ENCODE measurements at places on chromosomes 16 and 17.

GRCh38 chr16:60642956-60643355 lies 1393.3 kb downstream of the CDH8 start:
- peak; percentile 87 for DNase-seq

GRCh38 chr17:44197980-44198720 lies 1.5 kb downstream of the ATXN7L3 start:
- DNase-seq = peak; percentile 77

DNA sequence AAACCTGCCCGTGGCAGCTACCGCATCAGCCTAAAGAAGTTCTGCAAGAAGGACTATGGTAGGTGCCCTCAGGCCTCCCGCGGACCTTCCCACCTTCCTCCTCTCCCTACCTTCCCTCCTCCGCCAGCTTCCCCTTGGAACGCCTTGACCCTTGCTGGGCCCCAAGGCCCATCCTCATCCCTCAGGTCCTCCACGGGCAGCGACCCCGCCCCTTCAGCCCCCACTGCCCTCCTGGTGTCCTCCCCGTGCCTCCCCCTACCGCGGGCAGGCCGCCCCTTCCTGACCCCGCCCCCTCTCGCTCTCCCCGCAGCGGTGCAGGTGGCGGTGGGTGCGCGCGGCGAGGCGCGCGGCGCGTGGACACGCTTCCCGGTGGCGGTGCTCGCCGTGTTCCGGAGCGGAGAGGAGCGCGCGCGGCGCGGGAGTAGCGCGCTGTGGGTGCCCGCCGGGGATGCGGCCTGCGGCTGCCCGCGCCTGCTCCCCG lies 1.4 kb upstream of the TBC1D24 start:
- no peak for DNase-seq

GRCh38 chr17:35094902-35095301 lies 24.8 kb downstream of the RAD51D start:
- peak; percentile 82 for DNase-seq

- no peak for DNase-seq
These were observed 1.7 kb downstream of the PRKAR1A start for GRCh38 chr17:68513932-68514331.

DNA sequence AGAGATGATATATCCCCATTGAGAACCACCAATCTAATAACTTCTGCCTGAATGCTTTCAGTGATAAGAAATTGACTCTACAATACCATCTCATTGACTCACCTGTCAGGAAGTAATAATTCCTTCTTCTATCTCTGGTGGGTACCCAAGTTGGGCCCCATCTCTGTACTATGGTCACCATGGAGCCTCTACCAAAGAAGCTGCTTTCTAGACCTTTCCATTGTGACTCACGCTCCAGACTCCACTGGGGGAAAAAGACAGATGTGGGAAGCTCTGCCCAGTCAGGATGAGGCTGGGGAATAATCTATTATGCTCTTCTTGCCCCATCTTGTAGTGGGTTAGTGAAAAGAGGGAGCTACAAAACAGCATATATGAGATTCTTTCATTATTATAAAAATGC lies 100.4 kb downstream of the COPRS start:
- DNase-seq = peak; percentile 70

DNA sequence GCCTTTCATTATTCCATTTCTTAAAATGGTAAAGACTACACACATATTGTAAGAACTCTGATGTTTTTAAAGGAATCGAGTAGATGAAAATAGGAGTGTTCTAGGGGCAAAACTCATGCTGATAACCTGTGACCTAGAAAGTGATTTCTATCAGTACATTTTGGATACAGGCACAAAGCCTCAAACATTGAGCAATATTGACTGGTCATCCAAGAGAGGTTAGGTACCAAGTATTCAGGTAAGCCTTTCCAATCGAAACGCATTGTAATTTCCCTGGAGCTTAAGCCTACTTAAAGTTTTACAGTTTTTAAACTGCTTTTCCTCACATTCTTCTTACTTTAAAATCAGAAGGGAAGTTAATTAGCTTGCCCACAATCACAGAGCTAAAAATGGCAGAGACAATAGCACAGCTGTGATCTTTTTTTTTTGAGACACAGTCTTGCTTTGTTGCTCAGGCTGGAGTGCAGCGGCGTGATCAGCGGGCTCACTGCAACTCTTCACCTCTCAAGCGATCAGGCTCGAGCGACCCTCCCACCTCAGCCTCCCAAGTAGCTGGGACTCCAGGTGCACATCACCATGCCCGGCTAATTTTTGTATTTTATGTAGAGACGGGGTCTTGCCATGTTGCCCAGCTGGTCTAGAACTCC lies 3.3 kb downstream of the GOT2 start:
- DNase-seq = no peak

DNA sequence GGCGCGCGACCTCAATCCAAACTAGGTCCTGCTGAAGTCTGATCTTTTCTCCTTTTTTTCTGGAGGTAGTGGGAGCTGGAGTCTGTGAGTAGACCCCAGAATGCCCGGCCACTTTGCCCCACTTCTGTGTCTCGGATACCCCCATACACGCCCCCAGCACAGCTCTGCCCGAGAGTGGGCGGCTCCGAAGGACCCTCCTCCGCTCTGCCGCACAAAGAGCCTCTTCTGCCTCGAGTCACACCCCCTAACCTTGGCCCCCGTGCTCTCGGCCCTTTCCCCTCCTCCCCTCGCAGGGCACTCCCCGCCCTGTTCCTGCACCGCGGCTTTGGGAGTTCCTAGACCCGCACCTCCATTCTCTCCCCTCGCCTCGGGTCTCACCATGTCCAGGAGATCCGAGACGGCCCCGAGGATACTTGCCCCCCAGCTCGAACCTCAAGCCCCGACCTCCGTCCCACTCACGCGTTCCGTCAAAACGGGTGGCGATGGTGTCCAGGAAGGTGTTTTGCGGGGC lies 476 bp downstream of the KCNH4 start:
- DNase-seq = no peak

DNA sequence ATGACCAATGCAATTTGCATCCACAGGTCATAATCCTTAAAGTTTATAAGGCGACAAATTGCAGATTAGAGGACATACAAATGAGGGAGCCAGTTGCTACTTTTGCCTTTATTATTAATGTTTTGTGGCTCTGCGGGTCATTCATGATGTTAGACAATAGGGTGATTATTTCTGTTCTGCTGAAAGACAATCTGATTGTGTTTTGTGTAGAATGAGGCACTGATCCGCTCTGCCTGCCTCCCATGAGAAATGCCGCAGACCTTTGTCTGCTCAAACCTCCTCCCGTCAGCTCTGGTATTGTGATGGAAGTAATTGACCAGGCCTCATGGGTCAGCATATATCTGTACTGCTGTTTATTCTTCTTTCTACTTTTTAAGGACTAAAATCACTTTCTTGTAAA lies 224.9 kb downstream of the PRKCA start:
- DNase-seq = no peak

DNA sequence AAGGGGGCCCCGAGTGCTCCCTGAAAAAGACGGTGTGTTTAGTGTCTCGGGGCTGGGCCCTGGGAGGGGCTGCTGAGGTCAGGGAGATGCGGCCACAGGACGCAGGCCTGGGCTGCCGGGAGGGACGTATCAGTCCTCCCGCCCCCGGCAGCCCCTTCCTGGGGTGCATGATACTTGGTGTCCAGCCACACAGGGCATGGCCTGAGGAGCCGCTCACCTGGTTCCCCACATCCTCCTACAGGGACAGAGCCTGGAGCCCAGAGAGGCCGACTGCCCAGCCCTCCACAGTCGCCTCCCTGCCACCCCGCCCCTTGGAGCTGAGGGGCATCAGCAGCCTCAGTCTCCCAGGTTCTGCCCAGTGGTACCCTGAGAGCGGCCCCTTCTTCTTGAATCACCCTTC lies 12.0 kb upstream of the DEF8 start:
- DNase-seq = no peak

DNA sequence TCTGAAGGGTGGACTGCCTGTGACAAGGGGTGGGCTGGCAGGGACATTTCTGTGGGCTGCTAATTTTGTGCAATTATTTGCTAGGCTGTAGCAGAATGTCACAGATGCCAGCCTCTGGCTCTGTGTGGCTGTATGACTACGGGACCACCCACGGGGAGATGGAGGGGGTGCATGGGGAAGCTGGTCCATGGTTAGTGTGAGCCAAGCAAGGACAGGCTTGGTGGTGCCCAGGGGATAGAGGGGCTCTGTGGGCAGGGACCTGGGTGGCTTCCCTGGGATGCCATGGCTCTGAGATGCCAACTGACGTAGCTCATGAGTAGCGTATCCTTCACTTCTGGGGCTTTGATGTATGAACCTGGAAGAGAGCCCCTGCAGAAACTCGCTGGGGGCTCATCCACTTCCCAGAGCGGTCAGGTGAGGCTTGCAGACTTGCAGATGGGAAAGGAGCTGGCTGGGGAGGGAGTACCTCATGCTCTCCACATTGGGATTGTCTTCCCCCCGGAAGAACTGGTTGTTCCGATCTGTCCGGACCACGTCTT lies 87.2 kb downstream of the TBC1D16 start:
- DNase-seq = no peak

DNA sequence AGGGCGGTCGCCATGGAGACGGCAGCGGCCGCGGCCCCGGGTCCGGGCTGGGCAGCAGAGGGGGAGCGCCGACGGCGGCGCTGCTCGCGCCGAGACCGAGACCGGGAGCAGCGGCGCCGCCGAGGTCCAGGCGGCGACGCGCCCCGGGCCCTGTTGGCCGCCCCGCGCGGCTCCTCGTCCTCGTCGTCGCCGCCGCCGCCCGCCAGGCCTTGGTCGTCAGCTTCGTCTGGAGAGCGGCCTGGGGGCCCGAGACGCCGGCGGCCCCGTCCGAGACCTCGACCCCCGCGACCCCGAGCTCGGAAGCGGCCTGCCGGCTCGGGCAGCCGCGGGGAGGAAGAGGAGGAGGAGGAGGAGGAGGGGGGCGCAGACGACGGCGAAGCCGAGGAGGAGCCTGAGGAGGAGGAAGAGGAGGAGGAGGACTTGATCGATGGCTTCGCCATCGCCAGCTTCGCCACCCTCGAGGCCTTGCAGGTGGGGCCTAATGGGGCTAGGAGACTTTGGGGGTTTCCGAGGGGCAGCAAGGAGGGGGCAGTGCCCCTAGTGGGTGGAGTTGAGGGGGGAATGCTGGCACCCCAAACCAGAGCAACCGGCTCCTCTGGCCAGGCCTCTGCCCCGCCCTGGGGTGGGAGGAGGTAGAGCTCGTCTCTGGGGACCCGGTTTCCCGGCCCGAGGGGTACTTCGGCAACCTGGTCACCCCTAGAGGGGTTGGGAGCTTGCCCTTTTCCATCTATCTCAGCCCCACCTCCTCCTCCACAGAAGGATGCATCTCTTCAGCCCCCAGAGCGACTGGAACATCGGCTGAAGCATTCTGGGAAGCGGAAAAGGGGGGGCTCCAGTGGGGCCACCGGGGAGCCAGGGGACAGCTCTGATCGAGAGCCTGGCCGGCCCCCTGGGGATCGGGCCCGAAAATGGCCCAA lies 1.5 kb downstream of the FBRS start:
- peak; percentile 33 for DNase-seq

DNA sequence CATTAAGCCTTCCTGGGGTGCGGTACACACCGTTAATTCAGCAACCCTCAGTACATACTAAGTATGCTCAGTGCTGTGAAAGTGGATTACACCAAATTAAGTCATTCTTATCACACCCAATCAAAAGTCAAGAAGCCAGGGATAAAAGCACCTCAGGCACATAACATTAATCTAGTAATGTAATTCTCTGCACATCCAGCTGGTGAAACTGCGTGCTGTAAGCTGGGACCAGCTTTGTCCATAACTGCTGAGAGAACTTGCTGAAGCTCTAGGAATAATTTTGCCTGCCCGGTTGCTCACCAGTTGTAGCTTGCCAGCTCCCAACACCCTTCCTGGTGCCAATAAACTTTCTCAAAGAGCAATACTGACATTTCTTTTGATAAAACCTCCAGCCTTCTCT lies 44.9 kb downstream of the SLC47A1 start:
- no peak for DNase-seq

DNA sequence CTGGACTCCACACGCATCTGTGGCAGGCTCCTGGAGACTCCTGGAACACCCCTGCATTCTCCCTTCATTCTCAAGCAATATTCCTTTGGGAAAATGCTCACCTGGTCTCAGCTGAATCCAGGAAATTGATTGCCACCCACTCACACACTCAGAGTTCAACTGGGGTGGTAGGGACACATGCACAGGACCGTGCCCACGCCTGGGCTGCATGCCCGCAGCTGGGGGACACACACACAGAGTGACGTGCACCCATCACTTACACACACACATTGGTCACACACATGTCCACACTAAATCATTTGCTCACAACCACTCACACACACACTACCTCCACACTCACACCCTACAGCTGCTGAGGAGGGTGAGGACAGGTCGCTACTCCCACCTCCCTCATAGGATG lies 84.8 kb downstream of the ENGASE start:
- no peak for DNase-seq

GRCh38 chr17:68867759-68868516 lies 87.3 kb downstream of the ABCA8 start:
- DNase-seq = no peak

DNA sequence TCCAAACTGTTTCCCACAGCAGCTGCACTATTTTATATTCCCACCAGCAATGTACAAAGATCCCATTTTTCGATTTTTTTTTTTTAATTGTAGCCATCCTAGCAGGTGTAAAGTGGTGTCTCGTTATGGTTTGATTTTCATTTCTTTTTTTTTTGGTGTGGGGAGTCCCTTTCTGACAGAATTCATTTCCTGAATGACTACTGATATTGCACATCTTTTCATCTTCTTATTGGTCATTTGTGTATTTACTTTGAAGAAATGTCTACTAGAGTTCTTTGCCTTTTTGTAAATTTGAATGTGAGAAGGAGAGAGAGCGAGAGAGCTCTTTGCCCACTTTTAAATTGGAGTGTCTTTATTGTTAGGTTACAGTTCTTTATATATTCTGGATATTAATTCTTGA lies 14.0 kb downstream of the CYB5B start:
- DNase-seq = no peak

DNA sequence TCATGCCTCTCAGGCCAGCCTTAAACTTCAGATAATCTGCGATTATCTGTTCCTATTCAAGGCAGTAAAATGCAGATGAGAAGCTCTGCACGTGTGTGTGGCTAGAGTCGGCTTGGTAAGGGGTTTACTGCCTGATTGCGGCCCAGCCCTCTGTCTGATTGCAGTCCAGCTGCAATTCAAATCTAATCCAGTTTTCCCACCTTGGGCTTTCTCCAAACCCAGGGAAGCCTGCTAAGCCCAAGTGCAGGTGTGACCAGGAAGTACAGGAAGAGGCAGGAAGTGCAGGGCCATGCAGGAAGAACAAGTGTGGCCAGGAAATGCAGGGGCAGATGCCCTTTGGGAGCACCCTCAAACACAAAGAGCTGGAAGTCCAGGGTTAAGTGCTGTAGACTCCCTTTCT lies 314.9 kb downstream of the CEP112 start:
- no peak for DNase-seq

- DNase-seq = no peak
These were observed 7.3 kb downstream of the FASN start for GRCh38 chr17:82090549-82091263.

GRCh38 chr16:87437911-87438610 lies 45.9 kb downstream of the MAP1LC3B start:
- no peak for DNase-seq

Measured in fibroblast of skin of right biceps (primary cell).